Upper lobe of right lung (tissue), 1 donor: ENCODE measurements at places on chromosomes 12 and 14.

DNA sequence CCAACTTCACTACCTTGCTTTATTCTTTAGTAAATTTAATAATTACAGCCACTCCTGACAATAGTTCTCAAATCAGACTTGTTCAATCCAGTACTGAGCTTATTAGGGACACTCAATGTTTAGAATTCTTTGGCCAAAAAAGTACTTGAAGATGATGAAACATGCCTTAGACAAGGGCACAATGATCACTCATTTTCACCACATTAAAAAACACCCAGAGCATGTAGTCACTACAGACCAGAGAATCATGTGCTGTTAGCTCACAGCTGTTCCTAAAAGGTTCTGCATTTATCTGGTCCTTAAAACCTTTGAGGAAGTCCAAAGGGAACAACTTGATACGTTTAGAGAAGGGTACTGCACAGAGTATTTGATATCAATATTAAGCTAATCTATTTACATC is 98.7 kb downstream of the INSM2 start:
- H3K36me3 ChIP-seq = peaks cover 31% of the 10 kb centered on the region
- H3K4me3 ChIP-seq = no peak overlapping the region
- no peak overlapping the region for H3K27ac ChIP-seq
- H3K27me3 ChIP-seq = no peaks in the 10 kb centered on the region
- DNase-seq = no peak

- peaks cover 31% of the 10 kb centered on the region for H3K4me1 ChIP-seq
- H3K4me3 ChIP-seq = no peak overlapping the region
- H3K27me3 ChIP-seq = no peaks in the 10 kb centered on the region
- no peak for DNase-seq
Observed at GRCh38 chr14:74579447-74580274, 32.4 kb downstream of the LTBP2 start.

GRCh38 chr14:91320266-91320665 is 75.8 kb upstream of the GPR68 start:
- H3K27ac ChIP-seq = no peak overlapping the region
- H3K4me3 ChIP-seq = no peak overlapping the region
- peaks cover 2% of the 10 kb centered on the region for H3K36me3 ChIP-seq

GRCh38 chr12:8781381-8782127 is 40.9 kb upstream of the A2ML1 start:
- peaks cover 7% of the 10 kb centered on the region for H3K4me1 ChIP-seq
- no peak overlapping the region for H3K4me3 ChIP-seq
- H3K27me3 ChIP-seq = no peaks in the 10 kb centered on the region
- DNase-seq = no peak
- no peak overlapping the region for H3K27ac ChIP-seq
- H3K36me3 ChIP-seq = peaks cover 11% of the 10 kb centered on the region

GRCh38 chr12:65420941-65421340 is 142.5 kb downstream of the MSRB3 start:
- no peaks in the 10 kb centered on the region for H3K27me3 ChIP-seq
- H3K4me1 ChIP-seq = no peaks in the 10 kb centered on the region
- no peak overlapping the region for H3K4me3 ChIP-seq
- DNase-seq = no peak
- H3K36me3 ChIP-seq = no peaks in the 10 kb centered on the region
